ENCODE measurements at places on chromosomes 3 and 15.

GRCh38 chr3:141537856-141538255 lies 51.0 kb downstream of the RASA2 start:
- no peak for DNase-seq

GRCh38 chr15:74897300-74897701 lies 7.5 kb downstream of the MPI start:
- no peak for DNase-seq

DNA sequence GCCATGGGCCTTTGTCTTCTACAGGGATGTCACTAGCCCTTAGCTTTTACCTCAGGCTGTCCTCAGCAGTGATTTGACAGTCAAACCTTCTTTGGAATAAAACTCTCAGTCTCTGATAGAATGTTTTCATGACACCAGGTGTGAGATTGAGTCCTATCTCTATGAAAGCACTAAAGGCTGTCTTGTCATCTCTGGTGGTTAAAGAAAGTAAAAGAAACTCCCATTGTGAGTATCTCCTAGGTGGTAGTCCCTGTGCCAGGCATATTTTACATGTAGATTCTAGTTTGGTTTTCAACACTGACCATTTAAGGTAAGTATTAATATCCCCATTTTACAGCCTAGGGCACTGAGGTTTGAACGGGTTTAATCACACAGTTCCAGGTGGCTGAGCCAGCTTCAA lies 360.2 kb downstream of the CHST2 start:
- no peak for DNase-seq

DNA sequence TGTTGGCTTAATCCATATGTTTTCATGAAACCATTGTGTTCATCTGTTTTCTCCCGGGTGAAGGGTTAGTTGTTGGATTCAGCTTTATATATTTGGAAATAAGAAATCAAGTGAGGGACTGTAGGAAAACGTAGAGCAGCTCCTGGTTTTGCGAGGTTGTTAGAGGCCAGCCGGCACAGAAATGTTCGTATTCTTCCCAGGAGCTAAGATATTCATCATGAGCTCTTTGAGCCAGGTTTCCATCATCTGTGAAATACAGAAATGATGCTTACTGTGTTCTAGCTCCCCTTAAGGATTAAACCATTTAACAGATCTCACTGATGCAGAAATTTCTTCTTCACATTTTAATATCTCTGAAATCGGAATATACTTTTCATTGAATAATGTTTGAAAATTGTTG lies 235.5 kb downstream of the PTPRG start:
- DNase-seq = no peak

DNA sequence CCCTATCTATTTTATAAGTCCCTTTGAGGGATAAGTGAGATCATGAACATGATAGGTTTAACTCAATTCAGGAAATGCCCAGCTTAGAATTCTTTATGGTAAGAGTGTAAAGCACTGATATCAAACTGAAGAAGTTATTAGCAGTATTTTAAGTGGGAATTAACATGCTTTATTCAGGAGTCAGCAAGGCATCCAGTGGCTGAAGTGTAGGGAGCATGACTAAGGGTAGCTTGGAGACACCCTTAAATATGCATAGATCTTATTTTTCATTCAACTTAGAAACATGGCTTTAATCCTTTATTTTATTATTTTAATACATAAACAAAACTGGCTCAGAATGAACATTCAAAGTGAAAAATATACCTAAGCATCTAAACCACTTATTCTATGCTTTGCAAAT lies 158.3 kb upstream of the LPP start:
- no peak for DNase-seq

DNA sequence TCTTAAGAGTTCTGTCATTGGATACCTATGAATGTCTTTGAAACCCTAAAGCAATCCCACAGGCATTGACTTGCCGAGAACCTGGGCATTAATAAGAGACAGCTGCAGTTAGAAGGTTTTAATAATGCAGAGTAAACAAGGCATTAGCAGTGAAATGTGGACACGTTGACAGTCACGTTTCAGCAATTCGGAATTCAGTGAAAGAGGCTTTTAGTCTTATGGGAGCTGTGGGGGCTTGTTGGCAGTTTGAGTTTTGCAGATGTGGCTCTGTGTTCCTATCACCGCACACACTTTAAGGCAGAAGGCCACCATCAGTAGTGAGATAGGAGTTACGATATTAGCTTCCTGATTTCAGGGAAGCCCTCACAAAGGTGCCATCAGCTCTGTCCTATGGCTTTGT lies 145.2 kb upstream of the NUDT16 start:
- no peak for DNase-seq

DNA sequence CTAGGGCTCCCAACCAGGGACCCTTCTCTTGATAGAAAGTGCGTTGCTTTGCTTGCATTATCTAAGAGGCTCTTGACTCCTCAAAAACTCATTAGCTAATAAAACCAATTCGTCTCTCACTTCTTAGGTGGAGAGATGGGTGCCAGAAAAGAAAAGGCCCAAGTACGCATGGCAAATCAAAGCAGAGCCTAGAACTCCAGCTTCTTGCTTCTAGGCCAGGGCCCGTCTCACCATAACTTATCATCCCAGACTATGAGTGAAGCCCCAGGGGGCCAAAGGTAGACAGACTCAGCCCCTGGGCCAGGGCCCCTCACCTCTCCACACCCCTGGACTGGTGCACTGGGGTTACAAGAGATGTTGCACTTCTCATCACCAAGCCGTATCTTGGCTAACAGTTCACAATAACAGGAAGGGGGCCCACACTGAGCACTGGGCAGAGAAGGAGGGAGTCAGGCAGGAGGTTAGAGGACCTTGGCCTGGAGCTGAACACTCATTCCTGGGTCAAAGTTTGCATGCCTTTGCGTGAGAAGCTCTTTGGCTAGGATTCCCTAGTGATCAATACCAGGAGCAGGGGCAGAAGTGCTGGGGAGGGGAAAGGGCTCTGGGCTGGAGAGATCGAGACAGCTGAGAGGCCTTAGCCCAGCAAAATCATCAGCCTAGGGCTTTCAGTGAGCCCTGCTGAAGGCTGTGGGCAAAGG lies 5.4 kb upstream of the CYP1A1 start:
- no peak for DNase-seq

GRCh38 chr15:100713163-100713867 lies 110.9 kb downstream of the ASB7 start:
- DNase-seq = no peak

GRCh38 chr15:99213187-99213811 lies 36.1 kb downstream of the TTC23 start:
- DNase-seq = no peak

- DNase-seq = no peak
These were observed 29.0 kb downstream of the ABHD6 start for GRCh38 chr3:58266577-58266976.

GRCh38 chr15:89827829-89828228 lies 13.2 kb upstream of the ANPEP start:
- no peak for DNase-seq

GRCh38 chr15:101324524-101325177 lies 29.6 kb upstream of the SNRPA1 start:
- no peak for DNase-seq

DNA sequence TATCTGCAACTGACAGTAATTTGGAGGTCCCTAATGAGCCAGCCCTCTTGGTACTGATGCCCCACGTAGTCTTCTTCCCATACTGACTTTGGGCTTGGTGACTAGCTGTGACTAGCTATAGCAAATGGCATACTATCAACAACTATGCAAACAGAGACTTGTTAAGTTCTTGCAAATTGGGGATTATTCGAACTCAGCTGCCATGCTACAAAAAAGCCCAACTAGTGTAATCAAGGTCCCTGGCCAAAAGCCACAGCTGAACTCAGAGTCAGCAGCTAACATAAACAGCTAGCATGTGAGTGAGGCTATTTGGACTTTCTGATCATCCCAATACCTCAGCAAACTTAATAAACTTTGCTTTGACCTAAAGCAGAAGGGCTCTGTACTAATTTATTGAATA lies 121.2 kb upstream of the PLXND1 start:
- DNase-seq = no peak

GRCh38 chr3:152120601-152121269 lies 148.0 kb upstream of the MBNL1 start:
- DNase-seq = no peak

GRCh38 chr15:78714890-78715289 lies 73.9 kb upstream of the CHRNB4 start:
- no peak for DNase-seq

All from stimulated activated CD8-positive, alpha-beta memory T cell treated with anti-CD3 and anti-CD28 coated beads, Interleukin-7, amount 100 ng/mL, for 1 hour (primary cell).